Cardiac septum (tissue), 1 donor: ENCODE measurements at places on chromosomes 1 and 21.

DNA sequence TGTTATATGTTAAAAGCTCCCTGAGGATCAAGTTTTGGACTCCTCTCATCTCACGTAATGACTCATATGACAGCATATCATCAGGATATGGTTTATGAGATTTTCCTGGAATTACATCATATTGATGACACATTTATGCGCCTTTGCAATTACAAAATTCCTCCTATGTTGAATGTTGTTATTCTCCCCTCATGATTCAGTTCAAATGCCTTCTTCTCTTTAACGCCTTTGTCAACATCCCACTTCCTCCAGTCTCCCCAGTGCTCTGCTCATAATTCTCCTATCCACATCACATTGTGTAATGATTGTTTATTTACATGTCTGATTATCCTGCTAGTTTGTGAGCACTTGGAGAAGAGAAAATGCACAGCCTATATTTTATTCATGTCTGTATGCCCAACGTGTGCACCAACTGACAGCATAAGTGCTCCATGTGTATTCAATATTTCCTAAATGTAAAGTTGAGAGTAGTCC lies 80.9 kb upstream of the BACH1 start:
- no peak for DNase-seq

GRCh38 chr1:247367786-247368422 lies 36.2 kb upstream of the ZNF496 start:
- DNase-seq = no peak

GRCh38 chr1:86832433-86832832 lies 81.5 kb downstream of the SELENOF start:
- DNase-seq = no peak

- no peak for DNase-seq
Measured at GRCh38 chr1:1306661-1307260, 969 bp downstream of the ACAP3 start.

DNA sequence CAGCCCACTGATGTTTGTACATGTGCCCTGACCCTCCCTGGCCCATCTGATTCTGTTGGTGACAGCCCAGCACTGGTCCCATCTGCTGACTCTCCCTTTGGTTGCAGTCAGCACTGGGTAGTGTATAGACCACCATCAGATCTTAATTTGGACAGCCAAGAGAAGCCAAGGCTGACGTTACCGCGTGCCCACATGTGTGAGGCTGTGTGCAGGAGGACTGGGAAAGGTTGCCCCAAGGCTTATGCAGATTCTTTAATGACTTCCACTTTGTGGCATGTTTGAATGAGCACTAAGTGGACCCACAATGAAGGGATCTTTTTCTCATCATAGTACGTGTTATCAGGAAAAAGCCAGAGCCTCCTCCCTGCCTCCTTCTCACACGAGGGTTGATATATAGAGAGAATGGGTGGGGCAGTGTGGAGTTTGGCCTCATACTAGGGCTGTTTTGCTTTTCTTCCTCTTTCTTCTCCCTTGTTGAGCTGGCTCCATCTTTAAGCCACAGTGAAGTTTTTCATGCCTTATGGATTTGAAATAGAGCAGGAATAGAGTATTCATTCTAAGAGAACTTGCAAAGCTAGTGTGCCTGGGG lies 93.5 kb downstream of the NAV1 start:
- DNase-seq = no peak

DNA sequence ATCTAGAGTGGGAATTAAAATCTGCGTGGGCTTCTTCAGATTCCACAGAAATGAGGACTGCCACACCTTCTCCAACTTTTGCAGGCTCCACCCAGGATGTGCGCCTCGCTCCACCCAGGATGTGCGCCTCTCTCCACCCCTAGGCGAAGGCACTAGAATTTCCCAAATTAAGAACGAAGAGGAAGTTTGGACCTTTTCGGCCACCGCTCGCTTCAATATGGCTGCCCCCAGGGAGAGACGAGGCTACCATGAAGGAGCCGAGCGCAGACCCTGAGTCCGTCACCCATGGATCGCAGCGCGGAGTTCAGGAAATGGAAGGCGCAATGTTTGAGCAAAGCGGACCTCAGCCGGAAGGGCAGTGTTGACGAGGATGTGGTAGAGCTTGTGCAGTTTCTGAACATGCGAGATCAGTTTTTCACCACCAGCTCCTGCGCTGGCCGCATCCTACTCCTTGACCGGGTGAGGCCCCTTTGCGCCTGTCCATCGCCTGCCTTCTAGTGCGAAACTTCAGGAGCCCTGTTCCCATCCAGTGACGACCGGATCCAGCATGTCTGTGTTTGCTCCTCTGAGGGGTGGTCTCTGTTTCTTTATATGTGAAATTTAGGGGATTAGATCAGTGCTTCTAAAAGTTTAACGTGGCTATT lies at the start of the genes CRYZ and TYW3:
CRYZ (minus strand) TSS at position 91 of the 644 bp plus-strand sequence. CDS start 8,229 bp downstream, outside the sequence.
TYW3 (plus strand) TSS at position 193 of the 644 bp plus-strand sequence; CDS start at position 286, 93 bp downstream.
- peak; percentile 94 for DNase-seq

DNA sequence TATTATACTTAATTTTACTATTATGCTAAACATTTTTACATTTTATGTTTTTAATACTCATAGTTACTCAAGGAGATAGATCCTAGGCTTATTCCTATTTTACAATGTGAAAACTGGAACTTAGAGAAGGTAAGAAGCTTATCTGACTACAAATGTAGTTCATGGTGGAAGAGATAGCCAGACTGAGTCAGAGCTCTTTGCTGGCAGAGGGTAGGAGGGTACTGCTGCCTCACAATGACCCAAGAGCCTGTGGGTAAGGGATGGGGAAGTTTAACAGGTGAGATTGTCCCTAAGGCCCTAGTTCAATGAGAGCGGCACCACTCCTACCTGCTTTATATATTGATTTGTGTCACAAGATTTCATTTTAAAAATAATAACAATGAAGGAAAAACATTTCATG lies 34.1 kb upstream of the NEK7 start:
- no peak for DNase-seq

DNA sequence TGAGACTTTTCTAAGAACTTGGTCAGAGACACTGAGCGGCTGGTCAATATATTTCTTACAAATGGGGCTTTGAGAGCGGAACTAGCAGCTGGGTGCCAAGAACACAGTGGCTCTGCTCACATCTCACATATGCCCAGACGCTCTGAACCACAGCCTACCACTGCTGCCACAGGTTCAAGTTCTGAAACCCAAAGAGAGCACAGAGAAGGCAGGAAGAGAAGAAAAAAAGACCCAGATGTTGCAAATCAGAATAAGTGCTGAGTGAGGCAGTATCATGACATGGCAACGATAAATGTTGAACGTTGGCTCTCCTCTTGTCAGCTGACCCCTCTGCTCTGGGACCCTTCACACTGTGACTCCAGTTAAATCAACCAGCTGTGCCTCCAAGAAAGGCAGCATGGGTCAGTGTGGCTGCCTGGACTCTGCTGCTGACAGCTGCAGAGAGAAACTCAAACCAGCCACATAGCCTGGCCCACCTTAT lies 26.4 kb downstream of the HIVEP3 start:
- DNase-seq = no peak

DNA sequence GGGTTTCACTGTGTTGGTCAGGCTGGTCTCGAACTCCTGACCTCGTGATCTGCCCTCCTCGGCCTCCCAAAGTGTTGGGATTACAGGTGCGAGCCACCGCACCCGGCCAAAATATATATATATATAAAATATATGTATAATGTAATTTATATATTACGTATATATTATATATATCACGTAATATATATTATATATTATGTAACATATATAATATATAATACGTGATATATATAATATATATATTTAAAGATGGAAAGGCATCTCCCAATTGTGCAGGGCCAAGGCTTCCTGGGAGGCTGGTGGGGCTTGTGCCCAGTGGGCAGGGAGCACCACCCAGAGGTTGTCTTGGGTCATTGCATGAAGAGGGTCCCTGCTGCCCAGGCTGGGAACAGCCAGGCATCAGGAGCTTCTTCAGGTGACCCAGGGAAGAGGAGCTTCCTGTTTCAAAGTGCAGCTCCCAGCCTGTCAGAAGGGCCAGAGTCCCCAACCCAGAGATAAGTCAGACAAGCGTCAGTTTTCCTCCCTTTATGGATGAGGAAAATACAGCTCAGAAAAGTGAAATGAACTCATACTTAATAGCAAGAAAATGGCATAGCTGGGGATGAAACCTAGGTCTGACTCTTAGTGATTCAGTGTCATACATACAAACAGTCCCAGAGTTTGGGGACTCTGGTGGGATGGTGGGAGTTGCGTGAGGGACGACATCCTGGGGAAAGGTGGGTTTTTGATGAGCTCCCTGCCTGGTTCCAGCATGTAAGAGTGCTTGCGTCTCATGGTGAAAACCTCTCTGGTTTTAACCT lies 12.0 kb downstream of the UBE2Q1 start:
- DNase-seq = no peak

DNA sequence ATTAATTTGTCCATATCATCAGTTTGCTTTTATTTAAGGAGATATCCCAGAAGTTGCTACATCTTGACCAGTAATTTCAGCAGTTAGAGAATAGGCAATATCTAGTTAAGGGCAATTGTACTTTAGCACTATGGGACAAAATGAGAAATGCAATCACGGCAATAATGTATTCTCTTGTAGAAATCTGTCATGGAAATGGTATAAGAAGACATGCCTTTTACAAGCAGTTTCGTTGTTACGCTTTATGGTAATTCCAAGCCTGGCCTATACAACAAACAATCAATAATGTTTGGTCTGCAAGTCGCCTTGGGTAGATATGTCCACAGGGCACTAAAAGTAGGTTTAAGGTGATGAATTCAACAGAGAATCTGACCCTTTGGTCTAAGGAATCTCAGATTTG lies 1.2 kb upstream of the NOS1AP start:
- no peak for DNase-seq

GRCh38 chr1:155106862-155107261 lies 20.8 kb upstream of the EFNA1 start:
- DNase-seq = no peak

- DNase-seq = peak; percentile 76
Measured at GRCh38 chr1:95233319-95233736, 682 bp upstream of the RWDD3 start.

- no peak for DNase-seq
Measured at GRCh38 chr1:63777286-63777685, 3.5 kb downstream of the ROR1 start.

DNA sequence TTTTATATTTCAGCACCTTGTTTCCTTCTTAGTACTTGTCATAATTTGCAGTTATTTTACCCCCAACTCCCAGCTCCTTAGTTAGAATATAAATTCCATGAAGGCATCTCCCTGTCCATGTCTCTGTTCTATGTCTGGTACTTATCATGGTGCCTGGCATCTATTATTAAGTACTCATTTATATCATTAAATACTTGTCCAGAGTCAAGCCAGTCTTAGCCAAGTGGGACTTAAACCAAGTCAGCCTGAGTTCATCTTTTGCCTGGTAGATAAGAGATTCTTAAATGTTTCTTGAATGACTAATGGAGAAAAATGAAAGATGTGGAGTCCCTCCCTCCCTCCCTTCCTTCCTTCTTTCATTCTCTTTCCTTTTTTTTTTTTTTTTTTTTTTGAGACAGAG lies 9.4 kb downstream of the SLC25A44 start:
- no peak for DNase-seq

GRCh38 chr1:204703826-204704612 lies 18.5 kb upstream of the LRRN2 start:
- no peak for DNase-seq

DNA sequence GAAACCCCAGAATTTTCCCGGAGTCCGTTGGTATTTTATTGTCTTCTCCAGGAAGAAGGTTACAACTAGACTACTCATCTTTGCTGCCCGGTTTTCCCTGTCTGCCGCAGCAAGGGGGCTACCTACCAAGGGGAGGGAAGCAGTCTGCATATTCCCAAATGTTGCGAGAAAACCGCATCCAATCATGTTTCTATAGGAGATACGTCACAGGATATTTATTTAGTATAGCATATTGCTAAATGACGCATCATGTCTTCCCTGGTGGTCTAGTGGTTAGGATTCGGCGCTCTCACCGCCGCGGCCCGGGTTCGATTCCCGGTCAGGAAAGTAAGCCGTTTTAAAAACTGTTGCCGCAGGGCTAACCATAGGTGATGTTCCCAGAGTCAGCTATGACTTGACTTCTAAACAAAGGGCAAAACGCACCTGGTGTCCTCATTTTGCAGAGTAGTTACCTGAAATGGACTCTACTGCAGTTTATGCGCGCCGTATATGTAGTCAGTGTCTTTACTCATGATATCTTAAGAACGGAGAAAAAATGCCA lies 15.2 kb upstream of the ZNF692 start:
- DNase-seq = no peak

DNA sequence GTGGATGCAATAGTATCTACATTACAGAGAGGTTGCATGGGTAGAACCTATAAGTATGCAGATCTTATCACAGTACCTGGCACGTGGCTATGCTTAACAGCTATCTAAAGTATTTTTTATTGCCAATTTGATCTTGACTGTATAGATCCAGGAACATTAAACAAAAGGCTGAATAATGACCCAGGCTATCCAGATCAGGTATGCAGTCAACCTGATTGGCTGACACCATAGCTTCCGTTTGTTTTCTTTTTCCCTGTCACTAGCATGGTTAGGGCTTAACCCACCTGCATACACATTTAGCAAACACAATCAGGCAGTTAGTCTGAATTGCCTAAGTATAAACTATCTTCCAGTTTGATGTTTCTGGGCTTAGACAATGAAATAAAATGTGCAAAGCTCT lies 264.9 kb upstream of the PLXNA2 start:
- DNase-seq = no peak

- DNase-seq = no peak
Measured at GRCh38 chr1:102032534-102032933, 35.8 kb upstream of the OLFM3 start.

- DNase-seq = no peak
Measured at GRCh38 chr1:40438391-40439015, 11.8 kb upstream of the ZFP69B start.

DNA sequence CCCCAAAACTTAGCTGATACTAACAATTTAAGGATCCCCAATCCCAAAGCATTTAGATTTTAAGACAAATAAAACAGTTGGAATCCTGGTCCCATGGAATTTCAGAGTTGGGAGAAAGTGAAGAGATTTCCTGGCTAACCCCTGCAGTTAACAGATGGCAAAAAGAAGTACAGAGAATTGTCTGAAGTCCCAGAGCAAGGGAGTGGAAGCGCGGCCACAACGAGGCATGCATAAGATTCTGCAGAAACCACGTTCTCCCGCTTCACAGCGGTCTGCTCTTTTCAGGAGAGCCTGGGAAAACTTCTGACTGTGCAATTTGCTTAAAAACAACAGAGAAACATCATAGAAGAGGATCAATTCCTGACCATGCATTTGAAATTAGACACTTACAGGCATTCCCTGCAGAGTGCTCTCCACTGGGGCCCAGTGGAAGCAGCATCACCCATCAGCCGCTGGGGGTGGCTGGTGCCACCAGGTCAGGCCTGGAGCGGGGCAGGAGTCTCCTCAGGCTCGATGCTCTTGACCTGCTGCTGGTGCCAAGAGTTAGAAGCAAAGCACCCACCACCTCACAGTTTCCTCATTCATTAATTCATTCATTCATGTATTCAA lies 226.7 kb upstream of the POU3F1 start:
- no peak for DNase-seq
